ENCODE measurements at places on chromosomes 1 and 21.
A peak's percentile ranks its signal among the peaks of the same experiment; 100 is the strongest.

DNA sequence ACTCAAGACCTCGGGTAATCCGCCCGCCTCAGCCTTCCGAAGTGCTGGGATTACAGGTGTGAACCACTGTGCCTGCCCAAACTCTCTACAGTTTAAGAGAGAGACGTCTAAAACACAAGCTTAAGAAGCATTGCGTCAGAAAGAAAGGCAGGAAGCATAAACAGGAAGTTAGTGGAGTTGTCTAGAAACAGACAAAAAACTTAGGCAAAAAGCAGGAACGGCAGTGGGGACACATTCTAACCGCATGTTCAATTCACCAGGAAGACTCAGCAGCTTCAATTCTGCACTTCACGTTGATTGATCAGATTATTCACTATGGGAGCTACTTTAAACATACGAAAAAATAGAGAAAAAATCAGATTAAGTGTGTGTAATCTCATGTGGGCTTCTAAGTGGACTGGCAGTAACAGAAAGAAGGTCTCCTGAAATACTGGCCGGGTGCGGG, 7.4 kb downstream of the CFAP74 start:
- DNase-seq = no peak

GRCh38 chr1:180909462-180909976, 3.2 kb upstream of the KIAA1614 start:
- DNase-seq = no peak

DNA sequence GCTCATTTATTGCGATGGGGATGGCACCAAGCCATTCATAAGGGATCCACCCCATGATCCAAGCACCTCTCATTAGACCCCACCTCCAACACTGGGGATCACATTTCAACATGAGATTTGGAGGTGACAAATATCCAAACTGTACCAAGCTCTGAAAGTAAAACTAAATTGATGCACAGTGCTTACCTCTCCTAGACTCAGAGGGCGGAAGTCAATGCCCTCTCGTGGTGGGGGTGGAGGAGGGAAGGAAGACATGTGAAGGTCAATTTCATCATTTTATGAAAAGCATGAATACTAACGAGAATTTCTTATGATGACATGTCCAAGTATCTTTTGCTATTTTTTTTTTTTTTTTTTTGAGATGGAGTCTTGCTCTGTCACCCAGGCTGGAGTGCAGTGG, 120.0 kb downstream of the PGBD5 start:
- no peak for DNase-seq

GRCh38 chr1:43619996-43620920, 29.7 kb upstream of the KDM4A start:
- no peak for DNase-seq

DNA sequence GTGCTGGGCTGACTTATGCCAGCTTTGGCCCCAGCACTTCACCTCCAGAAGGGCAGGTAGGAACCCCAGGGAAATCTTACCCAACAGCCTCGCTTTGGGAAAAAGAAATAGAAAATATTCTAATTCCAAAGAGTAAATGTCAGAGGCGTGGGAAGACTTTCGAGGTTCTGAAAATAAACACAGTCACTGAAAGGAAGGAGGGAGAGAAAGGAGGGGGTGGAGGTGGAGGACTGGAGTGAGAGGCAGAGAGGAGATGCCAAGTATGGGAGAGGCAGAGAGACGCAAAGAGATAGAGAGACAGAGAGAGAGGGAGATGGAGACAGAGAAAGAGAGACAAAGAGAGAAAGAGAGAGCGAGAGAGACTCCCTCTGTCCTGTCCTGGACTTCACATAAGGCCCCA, 395.0 kb downstream of the PTPRU start:
- no peak for DNase-seq

DNA sequence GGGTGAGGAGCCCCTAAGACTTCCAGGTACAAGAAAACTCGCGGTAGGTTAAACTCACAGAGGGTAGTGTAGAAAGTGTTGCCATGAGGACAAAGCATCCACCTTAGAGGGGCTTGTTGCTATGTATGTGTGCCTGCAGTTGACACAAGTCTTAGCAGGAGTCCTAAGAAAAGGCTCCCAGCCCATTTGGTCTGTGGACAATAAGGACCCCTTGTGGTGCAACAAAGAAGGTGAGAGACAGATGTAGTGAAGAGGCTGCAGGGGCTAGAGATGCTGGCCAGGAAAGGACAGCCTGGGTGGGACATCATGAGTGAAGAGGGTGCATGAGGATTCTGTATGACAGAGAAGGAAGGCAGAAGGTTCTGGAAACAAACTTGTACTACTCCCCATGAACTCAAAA, 36.3 kb upstream of the IL10 start:
- DNase-seq = no peak

DNA sequence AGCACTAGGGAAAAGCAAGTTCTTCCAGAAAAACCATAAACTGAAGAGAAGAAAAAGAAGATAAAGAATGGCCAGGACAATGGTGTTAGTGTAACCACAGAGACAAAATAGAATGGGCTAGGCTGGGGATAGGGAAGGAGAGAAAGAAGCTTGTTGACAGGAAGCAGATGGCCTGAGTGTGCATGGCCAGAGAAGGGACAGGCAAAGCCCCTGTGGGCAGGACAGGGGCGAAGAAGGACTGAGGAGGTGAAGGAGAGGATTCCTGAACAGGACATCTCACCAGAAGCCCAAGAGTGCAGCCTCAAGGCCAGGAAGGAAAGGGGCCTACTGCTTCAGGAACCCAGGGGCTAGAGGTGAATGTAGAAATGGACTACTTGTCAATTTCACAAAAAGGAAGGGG, 29.3 kb downstream of the IQGAP3 start:
- DNase-seq = no peak

DNA sequence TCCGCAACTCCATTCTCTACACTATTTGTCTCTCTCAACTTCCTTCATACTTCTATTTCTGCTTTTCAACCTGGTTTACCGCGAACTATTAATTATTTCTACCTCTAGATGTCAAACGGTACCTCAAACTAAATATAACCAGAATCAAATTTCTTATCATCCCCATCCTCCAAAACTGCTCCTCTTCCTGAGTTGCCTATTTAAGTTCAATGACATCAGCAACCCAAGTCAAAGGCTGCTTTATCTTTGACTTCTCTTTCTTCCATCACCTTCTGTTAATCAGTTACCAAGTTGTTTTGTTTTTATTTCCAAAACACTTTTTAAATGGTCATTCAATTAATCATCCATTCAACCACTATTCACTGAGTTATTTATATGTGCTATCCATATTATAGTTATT, 171.9 kb downstream of the COL24A1 start:
- no peak for DNase-seq

DNA sequence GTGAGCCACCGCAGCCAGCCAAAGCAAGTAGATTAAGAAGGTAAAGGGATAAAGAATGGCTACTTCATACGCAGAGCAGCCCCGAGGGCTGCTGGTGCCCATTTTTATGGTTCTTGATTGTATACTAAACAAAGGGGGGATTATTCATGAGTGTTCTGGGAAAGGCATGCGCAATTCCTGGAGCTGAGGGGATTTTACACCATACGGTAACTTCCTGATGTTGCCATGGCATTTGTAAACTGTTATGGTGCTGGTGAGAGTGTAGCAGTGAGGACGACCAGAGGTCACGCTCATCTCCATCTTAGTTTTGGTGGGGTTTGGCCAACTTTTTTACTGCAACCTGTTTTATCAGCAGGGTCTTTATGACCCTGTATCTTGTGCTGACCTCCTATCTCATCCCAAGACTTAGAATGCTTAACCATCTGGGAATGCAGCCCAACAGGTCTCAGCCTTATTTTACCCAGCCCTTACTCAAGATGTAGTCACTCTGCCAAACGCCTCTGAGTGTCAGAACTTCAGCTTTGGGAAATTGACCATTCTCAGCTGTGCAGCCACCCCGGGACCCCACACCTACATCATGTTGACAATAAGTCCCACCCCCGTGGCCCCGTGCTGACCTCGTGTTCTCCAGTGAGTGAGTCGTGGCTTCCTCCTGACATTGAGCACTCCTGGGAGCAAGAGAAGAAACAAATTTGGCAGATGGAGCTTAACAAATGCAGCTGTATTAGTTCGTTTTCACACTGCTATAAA, 149.4 kb upstream of the COL6A1 start:
- DNase-seq = no peak

DNA sequence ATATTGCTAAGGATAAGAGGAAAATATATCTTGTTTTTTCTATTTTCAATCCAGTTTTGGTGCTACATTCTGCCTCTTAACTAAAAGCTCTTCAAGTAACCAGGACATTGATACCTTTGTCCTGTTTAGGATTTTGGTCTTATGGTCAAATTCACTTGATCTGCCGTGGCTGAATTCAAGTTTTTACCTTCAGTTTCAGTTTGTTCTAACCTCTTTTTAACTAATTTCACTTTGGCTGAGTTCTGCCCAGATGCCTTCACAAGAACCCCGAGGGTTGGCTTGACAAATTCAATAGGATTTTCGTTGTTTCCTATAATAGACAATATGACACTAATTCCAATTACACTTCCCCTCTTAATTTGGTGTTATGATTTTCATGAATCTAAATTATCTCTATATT, 84.5 kb upstream of the C1orf21 start:
- no peak for DNase-seq

- no peak for DNase-seq
These were observed 105.9 kb downstream of the GPATCH2 start for GRCh38 chr1:217524787-217525520.

- DNase-seq = no peak
These were observed 212.4 kb upstream of the SPAG17 start for GRCh38 chr1:118397496-118397859.

- DNase-seq = no peak
These were observed 50.5 kb downstream of the HSPG2 start for GRCh38 chr1:21886486-21887215.

DNA sequence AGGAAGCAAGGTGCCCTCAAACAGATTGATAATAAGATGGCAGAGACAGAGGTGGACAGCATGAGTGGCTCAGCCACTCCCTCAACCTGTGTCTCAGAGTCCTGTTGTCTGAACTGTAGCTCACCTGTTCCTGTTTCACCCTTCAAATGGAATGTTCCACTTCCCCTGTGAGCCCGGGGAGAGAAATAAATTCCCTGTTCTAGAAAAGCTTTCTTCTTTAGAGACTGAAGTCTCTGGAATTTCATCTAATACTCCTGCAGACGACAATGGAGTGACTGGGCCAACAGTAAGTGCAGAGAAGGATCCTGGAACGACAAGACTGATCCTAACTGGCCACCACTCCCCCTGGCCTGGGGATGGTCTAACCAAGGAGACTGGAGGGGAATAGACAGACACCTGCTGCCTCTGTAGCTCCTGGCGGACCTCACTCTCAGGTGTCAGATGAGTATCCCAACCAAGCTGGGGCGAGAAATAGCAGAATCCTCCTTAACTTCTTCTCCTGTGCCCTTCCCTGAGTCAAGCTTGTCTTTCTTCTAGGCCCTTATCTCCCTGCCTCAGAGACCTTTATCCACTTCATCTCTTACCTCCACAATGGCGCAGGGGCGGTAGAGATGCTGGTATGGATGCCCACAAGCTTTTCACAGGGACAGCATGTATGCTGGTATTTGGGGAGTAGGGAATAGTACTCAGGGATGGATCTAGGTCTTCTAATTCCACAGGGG, 45.4 kb downstream of the PLEKHA6 start:
- DNase-seq = no peak

DNA sequence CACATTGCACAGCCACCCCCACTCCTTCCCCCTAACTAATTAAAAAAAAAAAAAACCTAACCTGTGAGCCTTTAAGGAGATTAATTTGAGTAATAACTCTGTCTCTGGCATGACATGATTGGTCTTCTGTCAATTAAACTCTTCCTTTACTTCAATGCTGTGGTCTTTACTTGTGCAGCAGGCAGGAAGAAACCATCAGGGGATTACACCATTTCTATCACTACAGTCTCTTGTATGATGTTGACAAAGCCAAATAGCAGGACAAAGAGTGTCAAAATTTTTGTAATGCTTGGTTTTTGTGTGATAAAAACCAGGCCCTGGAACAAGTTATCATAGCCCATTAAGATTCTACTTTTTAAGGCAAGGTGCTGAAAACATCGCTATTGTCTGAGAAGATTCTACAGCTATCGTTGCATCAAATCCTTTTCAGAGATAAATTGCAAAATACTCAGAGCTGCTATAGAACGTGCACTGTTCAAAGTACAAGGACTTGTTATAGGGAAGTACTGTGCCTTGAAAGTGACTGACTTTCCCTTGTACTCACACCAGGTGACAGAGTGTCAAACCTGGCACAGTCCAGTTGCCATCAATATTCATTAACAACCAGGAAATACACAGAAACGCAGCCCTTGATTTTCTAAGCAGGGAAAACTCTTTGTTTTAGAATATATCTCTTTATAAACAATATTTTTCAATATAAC, 37.7 kb downstream of the LHX9 start:
- DNase-seq = no peak

DNA sequence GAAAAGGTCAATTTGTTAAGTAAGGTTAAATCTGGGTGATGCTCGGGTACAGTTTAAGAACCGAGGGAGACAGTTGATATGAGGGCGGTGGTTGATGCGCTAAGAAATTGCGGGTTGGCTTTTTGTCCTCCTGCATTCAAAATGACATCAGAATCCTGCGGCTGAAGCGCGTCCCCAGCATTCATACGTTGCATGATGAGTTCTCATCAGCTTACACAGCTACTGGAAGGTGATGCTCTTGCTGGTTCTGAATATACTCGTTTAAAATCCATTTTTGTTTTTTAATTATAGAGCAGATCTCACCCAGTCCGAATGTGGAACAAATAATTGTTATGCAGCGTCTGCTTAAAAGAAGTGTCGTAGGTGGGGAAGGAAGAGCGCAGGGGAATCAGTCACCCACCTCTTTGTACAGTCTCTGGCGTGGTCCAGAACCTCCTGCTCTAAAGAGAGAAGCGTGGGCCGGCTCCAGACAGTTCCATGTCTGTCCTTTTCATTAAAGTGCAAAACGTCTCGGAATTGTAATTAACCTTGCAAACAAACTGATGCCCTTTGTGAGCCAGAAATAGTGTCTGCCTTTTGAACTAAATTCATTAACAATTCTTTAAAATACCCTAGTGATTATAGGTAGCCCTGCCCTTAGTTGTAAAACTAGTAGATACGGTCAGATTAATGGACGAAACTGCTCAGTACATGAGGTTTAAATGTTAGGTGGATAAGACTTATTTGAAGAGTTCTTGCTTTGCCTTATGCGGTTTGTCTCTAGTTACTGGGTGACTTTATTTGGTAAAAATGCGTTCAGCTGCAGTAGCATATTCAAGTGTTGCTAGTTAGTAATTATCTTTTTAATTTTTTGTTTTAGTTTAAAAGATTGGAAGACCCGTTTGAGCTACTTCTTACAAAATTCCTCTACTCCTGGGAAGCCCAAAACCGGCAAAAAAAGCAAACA, 741 bp downstream of the RGS2 start:
- DNase-seq = peak; percentile 79

DNA sequence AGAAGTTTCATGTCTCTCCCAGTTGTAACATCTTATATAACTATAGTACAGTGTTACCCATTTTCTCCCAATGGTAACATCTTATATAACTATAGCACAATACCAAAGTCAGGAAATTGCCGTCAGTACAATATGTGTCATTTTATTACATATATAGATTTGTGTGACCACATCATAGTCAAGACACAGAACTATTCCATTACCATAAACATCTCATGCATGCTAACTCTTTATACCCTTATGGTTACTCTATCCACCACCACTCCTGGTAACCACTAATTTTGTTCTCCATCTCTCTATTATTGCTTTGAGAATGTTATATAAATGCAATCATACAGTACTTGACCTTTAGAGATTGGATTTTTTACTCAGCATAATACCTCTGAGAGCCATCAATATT, 120.7 kb downstream of the BACH1 start:
- no peak for DNase-seq

GRCh38 chr1:45730075-45730779, 20.2 kb downstream of the IPP start:
- no peak for DNase-seq

GRCh38 chr1:206842854-206843253, 22.6 kb upstream of the IL20 start:
- DNase-seq = peak; percentile 1
